Karpas-422 (cell line): ENCODE measurements at places on chromosomes 2 and 18. TPM values are rescaled to one million over a fixed set of nuclear protein-coding genes. Genes with fewer than 3 reads are reported as not detected.

WNT10A gene
- 2.9 and 3.8 TPM in 2 replicates for total RNA-seq

ALLC gene
- not detected in 2 replicates for total RNA-seq

PSMA8 gene
- total RNA-seq: not detected in 2 replicates

DNA sequence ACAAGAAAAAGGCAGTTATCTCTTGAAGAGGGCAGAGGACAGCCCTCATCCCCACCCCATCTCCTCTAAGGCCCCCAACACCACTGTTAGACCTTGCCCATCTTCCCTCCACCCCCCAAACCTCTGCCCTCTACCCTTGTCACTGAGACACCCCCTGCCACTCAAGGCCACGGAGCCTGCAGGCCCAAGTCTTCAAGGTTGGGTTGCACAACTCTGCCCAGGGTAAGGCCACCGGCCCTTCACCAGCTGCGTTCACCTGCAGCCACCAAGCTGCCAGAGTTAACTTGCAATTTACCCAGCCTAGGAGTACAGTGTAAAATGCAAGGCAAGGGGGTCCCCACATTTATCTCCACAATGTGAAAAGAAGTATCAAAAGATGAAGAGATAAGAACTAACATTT is 128.7 kb upstream of the PKDCC start:
- H3K4me1 ChIP-seq: no peaks in the 10 kb centered on the region
- no peak overlapping the region for H3K4me3 ChIP-seq
- no peak overlapping the region for H3K27ac ChIP-seq
- DNase-seq: no peak
- H3K36me3 ChIP-seq: no peaks in the 10 kb centered on the region

DNA sequence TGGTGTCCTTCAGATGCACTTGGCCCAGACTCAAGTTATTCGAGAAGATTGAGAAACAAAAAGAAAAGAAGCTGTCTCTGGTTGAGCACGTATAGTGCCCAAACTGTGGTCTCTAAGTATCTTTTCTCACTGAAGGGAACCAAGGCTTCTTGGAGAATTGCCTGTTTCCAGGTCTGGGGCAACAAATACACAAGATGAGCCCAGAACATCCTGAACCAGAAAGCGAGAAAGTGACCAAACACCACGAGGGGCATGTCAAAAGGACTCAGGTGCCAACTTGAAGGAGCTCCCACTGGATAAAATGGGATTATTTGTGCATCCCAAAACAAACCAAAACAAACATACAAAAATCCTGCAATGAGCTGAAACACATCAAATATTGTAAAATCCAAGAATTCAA is 13.6 kb upstream of the ATOH8 start:
- no peak for DNase-seq
- H3K4me1 ChIP-seq: peaks cover 4% of the 10 kb centered on the region
- no peak overlapping the region for H3K27ac ChIP-seq
- H3K36me3 ChIP-seq: no peaks in the 10 kb centered on the region
- H3K4me3 ChIP-seq: no peak overlapping the region

GRCh38 chr2:226556050-226556449 is 243.6 kb downstream of the IRS1 start:
- no peaks in the 10 kb centered on the region for H3K27me3 ChIP-seq
- DNase-seq: no peak
- H3K36me3 ChIP-seq: no peaks in the 10 kb centered on the region
- H3K4me1 ChIP-seq: no peaks in the 10 kb centered on the region

GRCh38 chr2:236574424-236575145 is 5.0 kb downstream of the ACKR3 start:
- no peak for DNase-seq
- H3K36me3 ChIP-seq: no peaks in the 10 kb centered on the region
- no peak overlapping the region for H3K4me3 ChIP-seq

DNA sequence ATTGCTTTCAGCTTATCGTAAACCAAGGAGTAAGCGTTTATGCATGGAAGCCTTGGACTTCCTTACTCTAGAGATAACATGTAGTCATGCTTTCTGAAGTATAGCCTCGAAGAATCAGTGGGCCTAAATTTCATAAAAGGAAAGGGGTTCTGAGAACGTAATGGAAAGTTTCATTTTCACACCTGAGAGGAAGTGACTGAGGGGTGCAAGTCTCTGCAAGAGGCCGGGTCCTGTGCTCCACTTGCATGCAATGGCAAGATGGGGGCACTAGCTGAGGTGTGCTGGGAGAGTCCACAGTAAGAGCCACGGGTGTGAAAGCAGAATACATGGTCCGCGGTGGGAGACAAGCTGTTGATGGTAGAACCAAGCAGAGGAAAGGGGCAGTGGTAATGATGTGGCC is 36.5 kb upstream of the C1D start:
- no peak overlapping the region for H3K4me3 ChIP-seq
- H3K36me3 ChIP-seq: no peaks in the 10 kb centered on the region
- H3K4me1 ChIP-seq: peaks cover 18% of the 10 kb centered on the region
- DNase-seq: no peak
- no peak overlapping the region for H3K27ac ChIP-seq
- H3K27me3 ChIP-seq: no peaks in the 10 kb centered on the region

DNA sequence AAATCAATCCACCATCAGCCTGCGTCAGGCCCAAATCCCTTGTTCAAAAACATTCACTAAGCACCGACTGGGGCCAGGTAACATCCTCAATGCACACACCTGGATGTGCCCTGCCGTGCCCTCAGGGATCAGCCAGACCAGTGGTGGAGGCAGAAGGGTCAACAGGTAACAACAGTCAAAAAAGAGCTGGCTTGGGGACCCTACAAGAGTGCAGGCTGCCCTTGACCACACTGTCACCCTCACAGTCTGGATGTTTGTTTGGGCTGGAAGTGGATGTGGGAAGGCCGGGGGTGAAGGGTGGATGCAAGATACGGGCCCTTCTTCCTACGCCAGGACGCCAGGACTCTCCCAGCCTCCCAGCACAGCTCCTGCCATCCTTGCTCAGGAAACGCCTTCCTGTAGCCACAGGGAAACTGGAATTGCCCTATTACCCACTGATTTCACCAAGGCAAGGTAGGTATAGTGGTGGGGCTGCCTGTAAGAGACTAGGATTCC is 2.7 kb downstream of the BIN1 start:
- H3K36me3 ChIP-seq: no peaks in the 10 kb centered on the region
- DNase-seq: no peak
- H3K4me3 ChIP-seq: no peak overlapping the region
- no peak overlapping the region for H3K27ac ChIP-seq
- no peaks in the 10 kb centered on the region for H3K27me3 ChIP-seq
- peaks cover 3% of the 10 kb centered on the region for H3K4me1 ChIP-seq

GRCh38 chr2:85893428-85894258 is 4.9 kb upstream of the ST3GAL5 start:
- H3K4me1 ChIP-seq: peaks cover 8% of the 10 kb centered on the region
- no peak overlapping the region for H3K4me3 ChIP-seq

DNA sequence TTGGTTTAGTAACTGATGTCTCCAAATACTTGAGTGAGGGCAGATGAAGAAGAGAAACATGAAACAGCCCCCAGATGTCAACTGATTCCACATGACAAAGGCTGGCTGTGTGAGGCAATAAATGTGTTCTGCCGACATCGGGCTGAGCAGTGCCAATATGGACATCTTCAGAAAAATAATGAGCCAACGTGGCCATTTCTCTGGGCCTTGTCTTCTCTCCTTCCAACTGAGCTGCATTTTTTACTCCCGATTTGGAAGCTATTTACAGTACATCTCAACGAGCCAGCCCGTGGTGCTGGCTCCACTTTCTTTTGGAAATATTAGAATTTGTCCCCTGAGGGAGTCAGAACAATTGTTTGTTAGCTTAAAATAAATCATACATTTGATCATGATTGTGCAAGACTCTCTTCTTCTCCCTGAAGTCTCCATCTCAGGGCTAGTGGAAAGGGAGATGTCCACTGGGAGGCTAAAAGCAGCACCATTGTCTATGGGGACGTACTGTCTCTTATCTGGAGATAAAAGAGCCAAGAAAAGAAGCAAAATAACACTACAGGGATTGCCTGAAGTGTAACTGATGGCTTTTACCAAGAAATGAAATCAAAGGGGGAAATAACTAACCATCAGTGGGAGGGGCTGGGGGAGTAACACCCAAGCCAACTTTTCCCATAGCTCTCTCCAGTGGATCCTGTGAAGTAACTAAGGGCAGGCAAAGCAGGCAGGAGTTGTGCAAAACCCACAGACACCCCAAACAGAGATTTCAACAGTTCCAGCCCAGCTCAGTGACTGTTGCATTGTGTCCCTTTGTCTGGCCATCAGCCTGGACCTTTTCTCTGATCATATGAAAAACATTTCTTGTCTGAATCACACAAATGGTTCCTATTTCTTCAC is 114.8 kb downstream of the RDH14 start:
- H3K27ac ChIP-seq: no peak overlapping the region
- no peaks in the 10 kb centered on the region for H3K4me1 ChIP-seq
- H3K36me3 ChIP-seq: no peaks in the 10 kb centered on the region

- H3K27me3 ChIP-seq: no peaks in the 10 kb centered on the region; the same call in 1 of the 2 replicates
- DNase-seq: no peak
- H3K36me3 ChIP-seq: no peaks in the 10 kb centered on the region
- H3K27ac ChIP-seq: no peak overlapping the region
- H3K4me3 ChIP-seq: no peak overlapping the region
Observed at GRCh38 chr2:80363330-80363729, 58.8 kb upstream of the LRRTM1 start.

GRCh38 chr2:201358684-201359083 is 1.5 kb upstream of the FLACC1 start:
- no peak for DNase-seq
- no peak overlapping the region for H3K27ac ChIP-seq
- peaks cover 14% of the 10 kb centered on the region for H3K4me1 ChIP-seq
- no peak overlapping the region for H3K4me3 ChIP-seq
- no peaks in the 10 kb centered on the region for H3K27me3 ChIP-seq

DNA sequence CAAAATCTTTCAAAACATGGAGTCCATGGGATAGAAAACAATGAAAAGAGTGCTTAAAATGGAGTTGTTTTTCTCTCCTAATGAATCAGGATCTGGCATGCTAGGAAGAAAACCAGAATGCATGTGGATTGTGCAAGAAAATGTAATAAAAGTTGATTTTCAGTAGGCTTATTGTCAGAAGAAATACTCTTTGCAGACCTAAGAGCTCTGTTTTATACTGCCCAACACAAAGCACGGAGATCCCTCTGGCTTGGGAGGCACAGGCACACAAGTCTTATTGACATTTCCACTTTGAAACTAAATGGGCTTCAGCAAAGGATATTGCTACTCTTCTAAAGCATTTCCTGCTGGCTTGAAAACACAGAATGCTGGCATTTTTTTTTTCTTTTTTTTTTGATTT is 15.5 kb upstream of the DAPL1 start:
- no peaks in the 10 kb centered on the region for H3K36me3 ChIP-seq
- H3K27me3 ChIP-seq: 0 out of 2 replicates have a peak, but pooled peaks cover 2% of the 10 kb centered on the region
- no peaks in the 10 kb centered on the region for H3K4me1 ChIP-seq

GRCh38 chr2:239856620-239857285 is 168.4 kb downstream of the NDUFA10 start:
- H3K36me3 ChIP-seq: no peaks in the 10 kb centered on the region
- no peaks in the 10 kb centered on the region for H3K4me1 ChIP-seq
- no peak overlapping the region for H3K27ac ChIP-seq
- no peaks in the 10 kb centered on the region for H3K27me3 ChIP-seq
- DNase-seq: no peak

DNA sequence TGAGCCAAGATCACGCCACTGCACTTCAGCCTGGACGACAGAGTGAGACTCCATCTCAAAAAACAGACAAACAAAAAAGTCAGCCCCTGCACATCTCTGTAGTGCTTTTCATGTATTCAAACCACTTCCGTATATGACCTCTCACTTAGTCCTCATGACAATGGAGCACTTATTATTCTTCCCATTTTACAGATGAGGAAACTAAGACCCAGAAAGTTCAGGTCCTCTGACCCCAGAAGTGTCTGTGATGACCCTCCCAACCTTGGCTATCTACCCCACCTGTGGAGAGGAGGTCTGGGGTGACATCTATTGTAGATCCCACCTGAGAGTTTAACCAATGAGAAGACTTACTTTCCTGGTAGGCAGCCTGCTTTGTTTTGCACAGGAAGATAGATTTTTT is 21.6 kb upstream of the MAPRE3 start:
- no peak overlapping the region for H3K27ac ChIP-seq
- H3K4me3 ChIP-seq: no peak overlapping the region
- H3K36me3 ChIP-seq: no peaks in the 10 kb centered on the region
- H3K4me1 ChIP-seq: no peaks in the 10 kb centered on the region

DNA sequence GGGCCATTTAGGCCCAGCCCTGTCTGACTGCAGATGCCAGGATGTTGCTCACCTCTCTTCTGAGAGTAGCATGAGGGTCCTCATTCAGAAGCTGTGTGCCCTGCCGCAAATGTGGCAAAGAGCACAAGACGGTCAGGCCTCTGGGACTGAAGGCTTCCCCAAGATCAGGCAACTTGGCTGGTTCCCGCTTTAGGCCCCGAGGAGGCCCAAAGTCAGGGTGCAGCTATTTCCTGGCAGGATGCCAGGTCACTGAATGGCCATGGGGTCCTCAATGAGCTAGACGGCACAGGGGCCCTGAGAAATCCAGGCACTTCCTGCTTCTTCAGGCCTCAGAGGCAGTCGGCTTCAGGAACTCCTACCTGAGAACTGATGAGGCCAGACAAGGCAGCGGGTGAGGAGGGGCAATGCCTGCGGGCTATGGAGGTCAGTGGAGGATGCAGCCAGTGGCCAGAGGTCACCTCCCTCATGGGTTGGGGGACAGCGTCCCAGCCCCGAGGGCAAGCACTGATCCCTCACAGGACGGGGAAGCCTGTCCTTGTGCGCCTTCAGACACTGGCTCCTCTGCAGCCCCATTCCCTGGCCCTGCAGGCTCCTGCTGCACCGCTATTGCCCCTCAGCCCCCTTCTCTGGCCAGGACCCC is 44.9 kb downstream of the LMAN2L start:
- H3K36me3 ChIP-seq: no peaks in the 10 kb centered on the region
- no peak for DNase-seq
- H3K27me3 ChIP-seq: no peaks in the 10 kb centered on the region
- H3K4me1 ChIP-seq: no peaks in the 10 kb centered on the region
- no peak overlapping the region for H3K27ac ChIP-seq
- H3K4me3 ChIP-seq: no peak overlapping the region

DNA sequence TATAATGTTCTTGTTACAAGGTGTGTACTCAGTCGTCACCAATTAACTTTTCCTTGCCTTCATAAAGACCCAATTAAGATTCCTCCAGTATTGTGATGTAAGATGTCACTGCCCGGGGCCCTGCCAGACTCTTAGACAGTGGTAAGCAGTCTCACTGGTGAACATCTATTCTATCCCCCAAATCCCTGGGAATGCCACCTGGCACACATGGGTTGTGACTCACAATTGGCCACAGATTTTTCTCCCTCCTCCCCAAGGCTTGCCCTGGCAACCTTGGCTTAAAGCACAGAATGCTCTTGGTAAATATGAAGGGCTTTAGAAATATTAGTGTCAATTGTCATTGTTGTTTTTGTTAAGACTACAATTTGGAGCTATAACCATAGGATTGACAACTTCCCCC is 287.9 kb downstream of the ETAA1 start:
- no peak for DNase-seq
- no peak overlapping the region for H3K27ac ChIP-seq
- no peaks in the 10 kb centered on the region for H3K4me1 ChIP-seq
- no peaks in the 10 kb centered on the region for H3K36me3 ChIP-seq
- H3K27me3 ChIP-seq: no peaks in the 10 kb centered on the region

- H3K27ac ChIP-seq: no peak overlapping the region
- H3K4me3 ChIP-seq: no peak overlapping the region
- no peaks in the 10 kb centered on the region for H3K27me3 ChIP-seq
- peak; percentile 96 for DNase-seq
- H3K4me1 ChIP-seq: no peaks in the 10 kb centered on the region
- H3K36me3 ChIP-seq: no peaks in the 10 kb centered on the region
Observed at GRCh38 chr2:73085691-73086090, 14.2 kb upstream of the SFXN5 start.

GRCh38 chr2:40113272-40113968 is 334.4 kb upstream of the THUMPD2 start:
- no peak overlapping the region for H3K27ac ChIP-seq
- H3K36me3 ChIP-seq: no peaks in the 10 kb centered on the region
- no peak for DNase-seq
- H3K4me3 ChIP-seq: no peak overlapping the region
